CD14-positive monocyte (primary cell): ENCODE measurements at places on chromosomes 12 and 14. TPM values are rescaled to one million over a fixed set of nuclear protein-coding genes. Genes with fewer than 3 reads are reported as not detected.

GRCh38 chr14:51860164-51860824 lies at the start of gene GNG2:
Gene GNG2, plus strand, starts transcription at chr14:51860612. Its CDS starts 90,067 bp downstream, at chr14:51950679.
- peak within 1 kb of the TSS; percentile 79 for H3K4me3 ChIP-seq
- peak within 1 kb of the TSS; percentile 88 for H3K27ac ChIP-seq
- peak; percentile 78 for DNase-seq
- no peaks in the 10 kb centered on the region for H3K27me3 ChIP-seq
- H3K36me3 ChIP-seq = no peaks in the 10 kb centered on the region

DNA sequence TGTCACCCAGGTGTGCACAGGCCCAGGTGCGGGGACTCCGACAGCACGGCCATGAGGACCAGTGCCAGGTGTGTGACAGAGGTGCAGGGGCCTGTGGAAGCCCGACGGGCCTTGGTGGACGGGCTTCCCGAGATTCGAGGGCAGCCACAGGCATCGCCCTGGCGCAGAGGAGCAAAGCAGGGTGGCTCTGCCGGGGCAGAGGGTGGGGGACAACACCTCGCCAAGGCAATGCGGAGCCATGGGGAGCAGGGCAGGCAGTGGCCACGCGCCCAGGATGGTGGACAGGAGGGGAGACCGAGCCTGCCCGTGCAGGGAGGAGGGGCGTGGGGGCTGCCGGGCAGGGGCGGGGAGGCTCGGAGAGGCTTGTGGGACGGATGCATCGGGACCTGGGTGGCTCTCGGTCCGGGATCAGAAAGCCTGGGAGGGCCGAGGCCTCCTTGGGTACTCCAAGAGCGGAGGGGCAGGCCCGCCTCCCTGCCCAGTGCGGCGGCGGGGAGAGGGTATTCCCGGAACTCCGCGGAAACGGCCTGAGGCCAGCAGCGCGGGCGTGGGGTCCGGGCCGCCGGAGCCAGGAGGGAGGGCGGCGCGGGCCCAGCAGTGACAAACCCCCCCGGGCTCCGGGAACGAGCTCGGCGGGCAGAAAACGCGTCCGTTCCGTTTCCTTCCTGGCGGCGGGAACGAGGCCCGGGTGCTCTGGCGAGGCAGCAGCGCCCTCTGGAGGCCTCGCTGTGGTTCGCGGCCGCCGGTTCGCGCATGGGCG lies 1.6 kb downstream of the TMEM121 start:
- H3K36me3 ChIP-seq = no peaks in the 10 kb centered on the region
- peak; percentile 61 for DNase-seq
- H3K27ac ChIP-seq = no peak overlapping the region
- H3K4me3 ChIP-seq = peak overlapping the region; percentile 28
- H3K27me3 ChIP-seq = peaks cover 57% of the 10 kb centered on the region
- H3K4me1 ChIP-seq = peaks cover 35% of the 10 kb centered on the region

GRCh38 chr14:89902881-89903280 lies 51.6 kb downstream of the EFCAB11 start:
- no peak overlapping the region for H3K27ac ChIP-seq
- H3K4me3 ChIP-seq = no peak overlapping the region
- H3K36me3 ChIP-seq = no peaks in the 10 kb centered on the region
- H3K27me3 ChIP-seq = no peaks in the 10 kb centered on the region
- no peaks in the 10 kb centered on the region for H3K4me1 ChIP-seq

- DNase-seq = no peak
- H3K27me3 ChIP-seq = peaks cover 18% of the 10 kb centered on the region
- H3K27ac ChIP-seq = no peak overlapping the region
Measured at GRCh38 chr14:73243341-73243740, 6.0 kb downstream of the PAPLN start.

- no peaks in the 10 kb centered on the region for H3K36me3 ChIP-seq
- no peaks in the 10 kb centered on the region for H3K27me3 ChIP-seq
- DNase-seq = no peak
- peaks cover 9% of the 10 kb centered on the region for H3K4me1 ChIP-seq
- no peak overlapping the region for H3K4me3 ChIP-seq
Measured at GRCh38 chr14:54734966-54735365, 167.7 kb downstream of the GCH1 start.

DNA sequence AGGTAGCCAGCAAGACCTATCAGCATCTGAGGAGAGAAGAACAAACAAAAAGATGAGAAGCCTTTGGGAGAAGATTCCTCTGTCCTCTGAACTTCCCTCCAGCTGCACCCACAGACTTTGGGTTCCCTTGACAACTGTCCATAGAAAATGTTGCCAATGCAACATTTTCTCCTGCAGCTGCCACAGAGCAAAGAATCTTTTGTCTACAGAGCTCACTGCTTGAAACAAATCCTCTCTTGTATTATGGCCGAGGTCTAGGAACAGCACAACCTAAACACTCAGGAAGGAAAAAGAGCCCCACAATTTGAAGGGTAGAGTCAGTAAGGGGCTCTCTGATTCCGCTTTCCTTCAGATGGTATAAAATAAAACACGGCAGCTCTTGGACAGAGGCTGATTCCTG lies 14.3 kb downstream of the POMT2 start:
- peaks cover 16% of the 10 kb centered on the region for H3K4me1 ChIP-seq
- no peaks in the 10 kb centered on the region for H3K27me3 ChIP-seq
- no peak for DNase-seq
- H3K27ac ChIP-seq = no peak overlapping the region
- no peak overlapping the region for H3K4me3 ChIP-seq

Gene LMNTD1
- not detected for polyA plus RNA-seq
